ENCODE measurements at places on chromosomes 4 and X.

- no peaks in the 10 kb centered on the region for H3K4me1 ChIP-seq
- H3K27me3 ChIP-seq, result peaks cover 5% of the 10 kb centered on the region
- no peak overlapping the region for H3K27ac ChIP-seq
- no peak overlapping the region for H3K4me3 ChIP-seq
- no peaks in the 10 kb centered on the region for H3K36me3 ChIP-seq
These were observed 144.7 kb downstream of the FRMPD4 start for GRCh38 chrX:12282991-12283390.

- peak; percentile 94 for DNase-seq
- peaks cover 9% of the 10 kb centered on the region for H3K27me3 ChIP-seq
- H3K4me1 ChIP-seq, result no peaks in the 10 kb centered on the region
- H3K4me3 ChIP-seq, result peak within 1 kb of the TSS; percentile 47
These were observed at the start of gene RADX for GRCh38 chrX:106611679-106612392. TSS of gene RADX (plus strand) at chrX:106611978. CDS start at chrX:106612081, 103 bp downstream.

GRCh38 chrX:119442286-119442685, 26.0 kb upstream of the SLC25A5 start:
- H3K27ac ChIP-seq, result no peak overlapping the region
- H3K4me3 ChIP-seq, result no peak overlapping the region
- no peaks in the 10 kb centered on the region for H3K36me3 ChIP-seq
- no peak for DNase-seq
- H3K4me1 ChIP-seq, result no peaks in the 10 kb centered on the region
- no peaks in the 10 kb centered on the region for H3K27me3 ChIP-seq

DNA sequence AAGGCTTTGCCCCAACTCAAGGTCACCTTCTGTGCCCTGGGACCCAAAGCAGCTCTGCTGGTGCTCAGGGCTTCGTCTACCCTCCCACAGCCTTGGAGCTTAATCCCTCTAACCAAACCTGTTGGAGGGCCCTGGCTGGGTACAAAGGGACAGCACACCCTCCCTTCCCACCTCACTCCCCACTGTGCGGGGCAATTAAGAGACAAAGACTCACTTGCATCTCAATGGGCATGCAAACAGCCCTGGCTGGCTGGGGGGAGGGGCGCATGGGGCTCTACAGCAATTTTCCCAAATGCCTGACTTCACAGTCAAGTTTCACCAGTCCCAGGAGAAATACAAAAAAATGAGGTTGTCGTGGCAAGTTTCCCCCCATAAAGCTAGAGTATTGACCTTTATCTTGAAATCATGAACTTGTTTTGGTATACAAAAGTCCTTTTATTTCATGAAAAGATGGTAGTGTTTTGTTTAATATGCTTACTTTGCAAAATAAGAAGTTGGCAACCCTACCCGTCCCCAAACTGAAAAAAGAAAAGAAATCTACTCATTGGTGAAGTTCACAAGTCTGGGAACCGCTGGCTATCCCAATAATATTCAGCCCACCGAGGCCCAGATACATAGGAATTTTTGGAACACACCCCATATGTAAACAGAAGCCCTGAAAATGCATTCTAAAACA, 4.1 kb upstream of the CD99L2 start:
- H3K4me1 ChIP-seq, result peaks cover 8% of the 10 kb centered on the region
- H3K36me3 ChIP-seq, result no peaks in the 10 kb centered on the region
- H3K4me3 ChIP-seq, result no peak overlapping the region

GRCh38 chr4:75565481-75565880, 9.6 kb downstream of the ODAPH start:
- no peak overlapping the region for H3K27ac ChIP-seq
- H3K36me3 ChIP-seq, result no peaks in the 10 kb centered on the region
- no peak for DNase-seq

DNA sequence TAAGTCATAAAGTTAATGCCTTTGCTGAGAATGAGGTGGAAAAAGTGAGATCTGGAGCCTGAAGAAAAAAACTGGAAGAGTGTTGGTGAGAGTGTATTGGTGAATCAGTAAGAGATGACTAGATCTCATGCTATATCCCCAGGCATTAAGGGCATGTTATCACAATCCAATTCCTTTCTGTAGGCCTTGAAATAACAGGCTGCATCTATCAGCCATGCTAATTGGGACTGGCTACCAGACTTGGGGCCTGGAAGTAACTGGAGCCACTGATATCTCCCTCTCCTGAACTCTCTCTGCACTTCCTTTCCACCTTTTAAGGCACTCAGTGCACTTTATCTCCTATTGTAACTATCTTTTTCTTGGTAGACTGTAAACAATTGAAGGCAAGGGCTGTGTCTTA, 88.8 kb upstream of the HPRT1 start:
- no peak for DNase-seq
- H3K4me1 ChIP-seq, result no peaks in the 10 kb centered on the region
- no peaks in the 10 kb centered on the region for H3K27me3 ChIP-seq
- H3K36me3 ChIP-seq, result no peaks in the 10 kb centered on the region
- no peak overlapping the region for H3K4me3 ChIP-seq
- H3K27ac ChIP-seq, result no peak overlapping the region

- no peaks in the 10 kb centered on the region for H3K36me3 ChIP-seq
- no peak overlapping the region for H3K4me3 ChIP-seq
- no peak overlapping the region for H3K27ac ChIP-seq
- H3K27me3 ChIP-seq, result no peaks in the 10 kb centered on the region
These were observed 5.1 kb downstream of the CXCL9 start for GRCh38 chr4:76002176-76002575.

GRCh38 chrX:66728818-66729271, 90.0 kb upstream of the EDA2R start:
- H3K27ac ChIP-seq, result no peak overlapping the region
- H3K36me3 ChIP-seq, result no peaks in the 10 kb centered on the region
- peak; percentile 33 for DNase-seq
- H3K27me3 ChIP-seq, result no peaks in the 10 kb centered on the region

GRCh38 chrX:670645-671044, 40.1 kb downstream of the SHOX start:
- H3K4me3 ChIP-seq, result no peak overlapping the region
- H3K27me3 ChIP-seq, result no peaks in the 10 kb centered on the region
- no peak for DNase-seq
- no peaks in the 10 kb centered on the region for H3K36me3 ChIP-seq
- no peak overlapping the region for H3K27ac ChIP-seq

DNA sequence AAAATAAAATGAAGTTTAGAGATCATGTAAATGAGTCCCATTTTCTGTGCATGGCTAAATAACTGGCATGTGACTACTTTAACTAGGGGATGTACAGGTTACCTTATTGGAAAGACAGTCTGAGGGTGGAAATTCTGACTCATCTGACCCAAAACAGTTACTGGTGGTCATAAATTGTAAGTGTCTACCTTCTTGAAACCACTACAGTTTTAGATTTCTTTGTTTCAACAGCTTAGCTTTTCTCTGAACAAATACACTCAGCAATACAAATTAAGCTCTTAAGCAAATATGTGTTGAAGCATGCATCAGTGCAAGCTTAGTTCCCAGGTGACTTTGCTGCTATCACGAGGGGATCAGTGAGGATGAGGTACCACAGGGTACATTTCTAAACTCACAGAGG, 60.7 kb upstream of the PGM2 start:
- no peaks in the 10 kb centered on the region for H3K4me1 ChIP-seq
- no peak overlapping the region for H3K4me3 ChIP-seq
- no peak overlapping the region for H3K27ac ChIP-seq
- H3K36me3 ChIP-seq, result no peaks in the 10 kb centered on the region

DNA sequence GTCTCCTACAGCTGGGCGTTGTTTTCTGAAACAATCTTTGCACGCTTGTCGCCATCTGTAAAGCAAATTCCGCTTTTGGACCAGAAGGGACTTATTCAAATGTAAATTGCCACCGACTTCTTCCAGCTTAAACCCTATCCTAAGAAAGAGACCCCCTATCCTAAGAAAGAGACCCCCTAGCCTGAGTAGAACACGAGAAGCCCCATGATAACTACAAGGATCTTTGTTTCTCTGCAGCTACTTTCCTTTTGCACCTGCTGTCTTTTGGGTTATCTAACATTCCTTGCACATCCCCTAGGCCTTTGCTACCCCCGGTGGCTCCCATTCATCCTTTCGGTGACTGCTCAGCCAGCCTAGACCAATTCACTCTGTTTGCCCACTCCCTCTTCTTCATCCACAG, 536.0 kb upstream of the PRKX start:
- H3K36me3 ChIP-seq, result no peaks in the 10 kb centered on the region
- no peak overlapping the region for H3K27ac ChIP-seq
- no peaks in the 10 kb centered on the region for H3K27me3 ChIP-seq
- no peak for DNase-seq

- H3K4me1 ChIP-seq, result no peaks in the 10 kb centered on the region
- no peak overlapping the region for H3K4me3 ChIP-seq
- no peaks in the 10 kb centered on the region for H3K27me3 ChIP-seq
These were observed 234.8 kb upstream of the HHIP start for GRCh38 chr4:144411119-144411518.

- H3K27ac ChIP-seq, result no peak overlapping the region
- no peaks in the 10 kb centered on the region for H3K36me3 ChIP-seq
- no peak for DNase-seq
- no peaks in the 10 kb centered on the region for H3K4me1 ChIP-seq
- no peaks in the 10 kb centered on the region for H3K27me3 ChIP-seq
These were observed 27.5 kb upstream of the VBP1 start for GRCh38 chrX:155188786-155189185.

DNA sequence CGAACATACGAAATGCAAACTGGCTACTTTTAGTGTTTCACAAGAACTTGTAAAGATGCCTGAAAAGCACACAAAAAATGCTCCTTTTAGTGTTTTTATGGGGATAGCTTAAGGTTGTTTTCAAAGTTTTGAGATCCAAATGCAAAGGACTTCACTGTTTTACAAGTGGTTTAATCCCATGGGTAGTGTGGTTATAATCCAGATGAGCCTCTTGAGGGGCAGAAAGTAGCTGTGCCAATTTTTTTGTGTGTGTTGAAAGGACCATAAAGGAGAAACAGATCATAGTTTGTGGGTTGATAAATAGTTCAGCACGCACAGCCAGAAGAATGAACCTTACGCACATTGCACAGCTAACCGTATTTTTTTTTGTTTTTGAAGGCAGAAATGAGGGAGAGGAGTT, 126.9 kb upstream of the GIMD1 start:
- no peak overlapping the region for H3K4me3 ChIP-seq
- DNase-seq, result no peak
- H3K27me3 ChIP-seq, result no peaks in the 10 kb centered on the region
- H3K4me1 ChIP-seq, result no peaks in the 10 kb centered on the region
- H3K36me3 ChIP-seq, result no peaks in the 10 kb centered on the region

GRCh38 chrX:55709735-55710134, 7.8 kb upstream of the RRAGB start:
- H3K4me1 ChIP-seq, result no peaks in the 10 kb centered on the region
- no peaks in the 10 kb centered on the region for H3K36me3 ChIP-seq
- H3K27ac ChIP-seq, result no peak overlapping the region
- no peak overlapping the region for H3K4me3 ChIP-seq

GRCh38 chrX:134388161-134389109, 71.5 kb upstream of the HPRT1 start:
- no peaks in the 10 kb centered on the region for H3K4me1 ChIP-seq
- no peaks in the 10 kb centered on the region for H3K36me3 ChIP-seq
- DNase-seq, result no peak
- no peak overlapping the region for H3K27ac ChIP-seq

DNA sequence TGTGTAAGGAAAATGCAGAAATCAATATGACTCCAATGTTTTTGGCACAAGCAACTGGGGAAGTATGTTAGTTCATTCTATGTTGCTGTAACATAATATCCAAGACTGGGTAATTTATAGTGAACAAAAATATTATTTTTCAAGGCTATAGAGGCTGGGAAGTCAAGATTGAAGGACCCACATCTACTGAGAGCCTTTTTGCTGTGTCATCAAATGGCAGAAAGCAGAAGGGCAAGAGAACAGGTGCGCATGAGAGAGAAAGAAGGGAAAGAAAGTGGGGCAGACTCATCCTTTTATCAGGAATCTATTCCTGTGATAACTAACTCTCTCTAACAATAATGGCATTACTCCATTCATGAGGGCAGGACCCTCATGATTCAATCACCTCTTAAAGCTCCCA, 237.2 kb downstream of the FAT4 start:
- no peak overlapping the region for H3K27ac ChIP-seq
- DNase-seq, result no peak
- no peaks in the 10 kb centered on the region for H3K27me3 ChIP-seq
- no peaks in the 10 kb centered on the region for H3K36me3 ChIP-seq
- H3K4me1 ChIP-seq, result no peaks in the 10 kb centered on the region
- no peak overlapping the region for H3K4me3 ChIP-seq

GRCh38 chr4:85798012-85798770, 323.2 kb downstream of the ARHGAP24 start:
- no peak overlapping the region for H3K4me3 ChIP-seq
- no peaks in the 10 kb centered on the region for H3K27me3 ChIP-seq
- no peaks in the 10 kb centered on the region for H3K4me1 ChIP-seq
- no peak for DNase-seq
- H3K36me3 ChIP-seq, result no peaks in the 10 kb centered on the region

DNA sequence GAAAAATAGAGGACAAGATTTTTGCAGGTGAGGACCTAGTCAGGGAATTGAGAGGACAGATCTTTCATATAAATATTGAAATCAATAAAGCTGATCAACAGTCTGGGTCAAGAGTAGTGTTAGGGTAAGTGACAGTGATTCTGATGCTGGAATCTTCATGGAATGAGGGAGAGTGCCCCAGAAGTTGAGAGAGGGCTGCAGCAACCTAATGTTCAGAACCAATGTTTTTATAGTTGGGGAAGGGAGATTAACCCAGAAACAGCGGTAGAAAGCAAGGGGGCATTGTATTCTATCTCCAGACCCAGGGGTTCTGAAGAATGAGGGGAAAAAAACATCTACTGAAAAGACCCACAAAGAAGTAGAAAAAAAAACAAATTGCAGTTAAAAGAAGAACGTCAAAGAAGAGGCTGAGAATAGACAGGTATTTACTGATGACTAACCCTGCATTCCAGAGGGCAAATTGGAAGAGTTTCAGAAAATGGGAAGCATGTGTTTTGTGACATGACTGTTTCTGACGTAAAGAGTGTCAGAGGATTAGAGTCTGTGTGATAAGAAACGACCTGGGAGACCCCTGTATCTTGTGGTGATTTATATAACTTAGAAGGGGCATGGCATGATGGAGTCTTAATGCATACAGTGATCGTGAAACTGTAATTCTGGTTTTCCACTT, 819.6 kb upstream of the EPHA5 start:
- H3K4me3 ChIP-seq, result no peak overlapping the region
- H3K27ac ChIP-seq, result no peak overlapping the region
- H3K4me1 ChIP-seq, result no peaks in the 10 kb centered on the region

GRCh38 chr4:120918788-120919187, 3.7 kb downstream of the PRDM5 start:
- DNase-seq, result no peak
- no peaks in the 10 kb centered on the region for H3K36me3 ChIP-seq
- H3K4me1 ChIP-seq, result no peaks in the 10 kb centered on the region
- no peak overlapping the region for H3K4me3 ChIP-seq
- no peaks in the 10 kb centered on the region for H3K27me3 ChIP-seq

- H3K27ac ChIP-seq, result peak overlapping the region; percentile 43
- no peaks in the 10 kb centered on the region for H3K36me3 ChIP-seq
- no peak overlapping the region for H3K4me3 ChIP-seq
- peaks cover 18% of the 10 kb centered on the region for H3K4me1 ChIP-seq
- no peaks in the 10 kb centered on the region for H3K27me3 ChIP-seq
- DNase-seq, result peak; percentile 9
These were observed 72.9 kb upstream of the STIM2 start for GRCh38 chr4:26787461-26788340.

- peaks cover 12% of the 10 kb centered on the region for H3K4me1 ChIP-seq
- no peak overlapping the region for H3K27ac ChIP-seq
- no peak overlapping the region for H3K4me3 ChIP-seq
- H3K27me3 ChIP-seq, result no peaks in the 10 kb centered on the region
- peak; percentile 76 for DNase-seq
These were observed 101.3 kb downstream of the TBL1X start for GRCh38 chrX:9566150-9566621.

- no peak overlapping the region for H3K4me3 ChIP-seq
- peak overlapping the region; percentile 50 for H3K27ac ChIP-seq
- H3K27me3 ChIP-seq, result no peaks in the 10 kb centered on the region
These were observed 14.6 kb downstream of the SMIM20 start for GRCh38 chr4:25928379-25929297.

Data from spinal cord (tissue), 10 donors.